ENCODE measurements at places on chromosomes 6 and 20. TPM values are rescaled to one million over a fixed set of nuclear protein-coding genes. Genes with fewer than 3 reads are reported as not detected.

- H3K27ac ChIP-seq, result no peak overlapping the region
- no peaks in the 10 kb centered on the region for H3K4me1 ChIP-seq
- no peak overlapping the region for H3K4me3 ChIP-seq
- no peaks in the 10 kb centered on the region for H3K36me3 ChIP-seq
- peaks cover 41% of the 10 kb centered on the region for H3K27me3 ChIP-seq
These were observed 5.5 kb downstream of the PPP1R3G start for GRCh38 chr6:5090603-5091002.

- H3K4me1 ChIP-seq, result no peaks in the 10 kb centered on the region
- H3K4me3 ChIP-seq, result no peak overlapping the region
- H3K27me3 ChIP-seq, result peaks cover 4% of the 10 kb centered on the region
- H3K36me3 ChIP-seq, result no peaks in the 10 kb centered on the region
- H3K27ac ChIP-seq, result no peak overlapping the region
These were observed 114.4 kb downstream of the SOD2 start for GRCh38 chr6:159578629-159579028.

DNA sequence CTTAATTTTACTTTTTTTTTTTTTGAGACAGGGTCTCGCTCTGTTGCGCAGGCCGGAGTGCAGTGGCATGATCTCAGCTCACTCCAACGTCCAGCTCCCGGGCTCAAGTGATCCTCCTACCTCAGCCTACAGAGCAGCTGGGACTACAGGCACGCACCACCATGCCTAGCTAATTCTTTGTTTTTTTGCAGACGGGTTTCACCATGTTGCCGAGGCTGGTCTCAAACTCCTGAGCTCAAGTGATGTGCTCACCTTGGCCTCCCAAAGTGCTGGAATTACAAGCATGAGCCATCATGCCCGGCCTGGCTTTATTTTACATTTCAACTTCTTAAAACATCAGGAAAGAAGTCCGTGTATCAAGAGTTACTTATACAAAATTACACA, 5.7 kb downstream of the OSER1 start:
- peaks cover 41% of the 10 kb centered on the region for H3K4me1 ChIP-seq
- peaks cover 43% of the 10 kb centered on the region for H3K36me3 ChIP-seq
- H3K27me3 ChIP-seq, result no peaks in the 10 kb centered on the region
- no peak overlapping the region for H3K4me3 ChIP-seq
- DNase-seq, result no peak

- peaks cover 42% of the 10 kb centered on the region for H3K4me1 ChIP-seq
- no peaks in the 10 kb centered on the region for H3K36me3 ChIP-seq
- peak overlapping the region; percentile 47 for H3K4me3 ChIP-seq
These were observed 35.7 kb downstream of the CEBPB start for GRCh38 chr20:50226093-50226974.

- no peaks in the 10 kb centered on the region for H3K27me3 ChIP-seq
- H3K36me3 ChIP-seq, result no peaks in the 10 kb centered on the region
- no peak overlapping the region for H3K27ac ChIP-seq
- no peaks in the 10 kb centered on the region for H3K4me1 ChIP-seq
- no peak overlapping the region for H3K4me3 ChIP-seq
- no peak for DNase-seq
These were observed 582.4 kb downstream of the PHF3 start for GRCh38 chr6:64217721-64218620.

- no peak for DNase-seq
- no peaks in the 10 kb centered on the region for H3K27me3 ChIP-seq
- no peak overlapping the region for H3K27ac ChIP-seq
- H3K4me1 ChIP-seq, result peaks cover 14% of the 10 kb centered on the region
- H3K36me3 ChIP-seq, result peaks cover 42% of the 10 kb centered on the region
These were observed 13.1 kb downstream of the KCNS1 start for GRCh38 chr20:45087814-45088213.

DNA sequence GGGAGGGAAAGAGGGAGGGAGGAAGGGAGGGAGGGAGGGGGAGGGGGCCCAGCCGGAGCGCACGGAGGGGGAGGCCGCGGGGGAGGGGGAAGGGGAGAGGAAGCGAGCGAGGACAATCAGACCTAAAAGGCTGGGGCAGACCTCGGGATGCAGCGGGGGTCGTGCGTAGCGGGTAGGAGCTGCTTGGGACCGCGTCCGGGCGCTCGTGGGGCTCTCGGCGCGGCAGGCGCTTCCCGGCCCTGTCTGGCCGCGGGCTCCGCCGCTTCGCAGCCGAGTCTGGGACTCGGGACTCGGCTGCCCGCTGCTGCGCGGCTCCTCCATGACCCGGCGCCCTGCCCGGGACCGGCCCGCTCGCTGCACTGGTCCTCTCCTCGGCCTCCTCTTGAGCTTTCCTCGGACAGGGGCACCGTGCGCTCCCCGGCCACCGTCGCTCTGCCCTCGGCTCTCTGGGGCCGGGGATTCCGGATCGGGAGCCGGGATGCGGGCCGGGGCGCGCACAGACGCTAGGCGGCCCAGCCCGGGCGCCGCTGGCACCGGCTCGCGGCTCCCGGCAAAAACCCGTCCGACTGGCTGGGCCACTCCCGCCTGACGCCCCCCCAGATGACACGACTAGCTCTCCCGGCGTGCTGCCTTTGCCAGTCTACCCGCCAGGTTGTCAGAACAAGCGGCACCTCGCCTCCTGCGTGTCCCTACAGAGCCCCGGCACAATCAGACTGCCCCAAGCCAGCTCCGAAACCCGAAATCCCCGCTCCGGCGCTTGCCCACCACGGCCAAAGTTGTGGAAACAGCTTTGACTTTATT, 2.2 kb downstream of the TFAP2A start:
- peaks cover 42% of the 10 kb centered on the region for H3K4me1 ChIP-seq
- peaks cover 91% of the 10 kb centered on the region for H3K27me3 ChIP-seq
- DNase-seq, result no peak
- peak overlapping the region; percentile 32 for H3K27ac ChIP-seq

- H3K27me3 ChIP-seq, result no peaks in the 10 kb centered on the region
- no peak overlapping the region for H3K27ac ChIP-seq
- H3K36me3 ChIP-seq, result peaks cover 3% of the 10 kb centered on the region
- DNase-seq, result no peak
These were observed 30.8 kb upstream of the APMAP start for GRCh38 chr20:25023356-25023755.

GRCh38 chr6:96301023-96301422, 220.6 kb upstream of the UFL1 start:
- H3K36me3 ChIP-seq, result no peaks in the 10 kb centered on the region
- peaks cover 5% of the 10 kb centered on the region for H3K4me1 ChIP-seq
- no peak for DNase-seq
- H3K27me3 ChIP-seq, result no peaks in the 10 kb centered on the region
- H3K4me3 ChIP-seq, result no peak overlapping the region
- no peak overlapping the region for H3K27ac ChIP-seq

DNA sequence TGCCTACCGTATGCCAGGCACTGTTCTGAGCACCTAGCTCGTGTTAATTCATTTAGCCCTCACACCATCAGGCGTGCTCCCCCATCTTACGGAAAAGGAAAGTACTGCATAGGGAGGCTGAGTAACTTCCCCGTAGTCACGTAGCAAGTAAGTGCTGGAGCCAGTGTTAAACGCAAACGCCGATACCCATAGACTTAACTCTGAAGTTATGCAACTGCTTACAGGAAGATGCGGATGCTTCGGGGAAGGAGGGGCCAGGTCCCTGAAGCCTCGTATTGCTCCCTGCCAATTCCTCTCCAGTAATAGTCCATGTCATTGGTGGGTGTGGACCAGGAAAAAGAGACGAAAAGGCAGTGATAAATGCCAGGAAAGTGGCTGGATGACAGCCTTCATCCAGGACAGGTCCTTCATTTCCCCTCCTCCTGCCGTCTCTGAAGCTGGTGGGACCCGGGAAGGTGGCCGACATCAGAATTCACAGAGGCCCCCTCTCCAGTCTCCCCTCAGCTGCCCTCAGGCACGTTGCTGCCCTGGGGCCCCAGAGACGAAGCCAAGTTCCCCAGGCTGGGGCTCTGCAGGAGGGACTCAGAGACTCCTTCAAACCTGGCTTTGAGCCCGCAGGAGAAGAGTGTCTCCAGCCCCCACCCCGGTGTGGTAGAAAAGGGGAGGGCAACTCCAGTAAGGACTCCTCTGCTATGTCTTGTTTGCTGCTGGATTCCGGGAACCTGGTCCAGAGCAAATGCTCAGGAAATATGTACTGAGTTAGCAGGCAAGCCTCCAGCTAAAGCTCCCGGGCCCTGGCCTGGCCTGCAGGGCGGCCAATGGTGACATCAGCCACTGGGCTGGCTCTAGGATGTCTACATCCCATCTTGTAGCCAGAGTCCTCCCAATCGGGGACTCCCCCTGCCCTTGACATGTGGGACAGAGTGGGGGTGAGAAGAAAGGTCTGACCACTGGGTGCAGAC, 37.8 kb downstream of the RAB44 start:
- H3K27me3 ChIP-seq, result no peaks in the 10 kb centered on the region
- H3K4me3 ChIP-seq, result peak overlapping the region; percentile 67
- peak overlapping the region; percentile 89 for H3K27ac ChIP-seq
- no peaks in the 10 kb centered on the region for H3K36me3 ChIP-seq
- peak; percentile 54 for DNase-seq

DNA sequence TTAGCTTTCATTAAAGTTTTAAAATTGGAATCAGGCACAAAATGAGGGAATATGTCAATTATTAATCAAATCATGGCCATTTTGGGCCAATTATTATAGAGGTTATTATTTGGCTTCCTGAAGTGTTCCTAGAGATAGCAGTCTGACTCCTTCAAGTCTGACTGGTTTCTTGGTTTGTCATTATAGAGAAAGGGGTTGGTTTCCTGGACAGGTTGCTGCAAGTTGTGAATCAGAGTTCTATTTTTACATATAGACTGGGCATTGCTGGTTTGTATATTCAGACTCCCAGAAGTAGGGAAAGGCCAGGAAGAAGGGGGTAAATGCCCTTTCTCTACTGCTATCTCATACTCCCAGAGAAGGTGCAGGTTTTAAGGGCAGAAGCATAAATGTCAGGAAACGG, 121.4 kb upstream of the CEP162 start:
- no peak for DNase-seq
- H3K4me3 ChIP-seq, result no peak overlapping the region
- no peaks in the 10 kb centered on the region for H3K36me3 ChIP-seq
- no peaks in the 10 kb centered on the region for H3K27me3 ChIP-seq
- no peak overlapping the region for H3K27ac ChIP-seq

GRCh38 chr20:38179846-38180245, 14.8 kb upstream of the TGM2 start:
- peaks cover 5% of the 10 kb centered on the region for H3K27me3 ChIP-seq
- H3K4me1 ChIP-seq, result no peaks in the 10 kb centered on the region
- no peaks in the 10 kb centered on the region for H3K36me3 ChIP-seq
- no peak overlapping the region for H3K27ac ChIP-seq
- no peak overlapping the region for H3K4me3 ChIP-seq

- H3K36me3 ChIP-seq, result peaks cover 62% of the 10 kb centered on the region
- no peak overlapping the region for H3K4me3 ChIP-seq
- H3K4me1 ChIP-seq, result no peaks in the 10 kb centered on the region
- no peak for DNase-seq
- no peaks in the 10 kb centered on the region for H3K27me3 ChIP-seq
These were observed 9.6 kb downstream of the LEMD2 start for GRCh38 chr6:33779290-33779689.

DNA sequence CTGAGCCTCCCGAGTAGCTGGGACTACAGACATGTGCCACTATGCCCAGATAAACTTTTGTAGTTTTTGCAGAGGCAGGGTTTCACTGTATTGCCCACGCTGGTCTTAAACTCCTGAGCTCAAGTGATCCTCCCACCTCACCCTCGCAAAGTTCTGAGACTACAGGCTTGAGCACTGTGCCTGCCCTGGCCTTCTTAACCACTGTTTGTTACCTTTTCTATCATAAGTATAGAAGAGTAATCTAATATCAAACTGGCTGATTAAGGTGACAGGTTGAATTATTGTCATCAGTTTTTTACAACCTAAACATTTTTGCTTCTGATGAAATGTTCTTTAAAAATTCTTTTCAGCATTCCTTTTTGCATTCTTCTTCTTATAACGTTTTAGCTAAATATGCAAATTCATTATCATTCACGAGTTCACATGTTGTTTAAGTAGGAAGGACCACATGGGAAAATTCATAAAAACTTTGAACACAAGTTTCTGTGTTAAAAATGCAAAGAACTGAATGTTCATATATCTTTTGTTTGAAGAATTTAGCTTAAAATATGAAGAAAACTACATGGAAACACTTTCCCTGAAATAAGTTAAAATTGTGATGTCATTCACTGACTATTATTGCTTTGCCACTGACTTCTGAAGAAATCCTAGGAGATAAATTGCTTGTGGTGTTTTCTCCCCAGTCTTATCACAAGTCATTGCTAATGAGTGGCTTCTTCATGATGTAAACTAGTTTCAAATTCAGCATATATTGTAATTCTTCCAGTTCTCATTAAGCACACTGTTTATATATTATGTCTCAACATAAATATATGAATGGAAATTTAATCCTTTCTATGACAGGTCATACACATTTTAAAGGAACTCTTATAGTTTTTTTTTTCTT, 106.7 kb downstream of the ADGRB3 start:
- DNase-seq, result no peak
- H3K4me1 ChIP-seq, result no peaks in the 10 kb centered on the region
- no peaks in the 10 kb centered on the region for H3K36me3 ChIP-seq
- no peak overlapping the region for H3K27ac ChIP-seq
- no peak overlapping the region for H3K4me3 ChIP-seq

DNA sequence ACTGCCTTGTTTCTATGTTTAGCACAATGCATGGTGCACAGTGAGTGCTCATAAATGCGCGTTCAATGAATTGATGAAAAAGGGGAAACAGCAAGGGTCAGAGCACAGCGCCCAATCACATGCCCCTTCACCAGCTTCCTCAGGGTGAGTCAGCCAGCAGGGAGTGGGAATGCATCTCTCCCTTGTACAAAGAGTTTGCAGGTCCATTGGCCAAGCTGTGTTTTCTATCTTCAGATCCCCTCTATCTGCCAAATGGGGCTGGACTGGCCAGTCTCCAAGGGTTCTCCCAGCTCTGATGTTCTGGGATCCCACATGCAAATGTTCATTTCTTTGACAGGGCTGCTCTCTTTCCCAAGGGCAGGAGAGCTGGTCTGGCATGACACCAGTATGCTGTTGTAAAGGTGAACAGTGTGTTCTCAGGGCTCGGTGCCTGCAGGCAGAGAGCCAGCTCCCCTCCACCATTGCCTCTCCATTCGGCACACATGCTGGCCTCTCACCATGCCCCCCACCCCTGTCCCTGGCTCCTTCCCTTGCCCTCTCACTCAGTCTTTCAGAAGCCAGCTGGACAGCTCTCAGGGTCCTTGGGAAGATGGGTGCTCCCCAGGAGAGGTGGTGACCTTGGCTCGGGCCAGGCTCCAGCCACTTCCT, 25.0 kb downstream of the ANGPT4 start:
- H3K27me3 ChIP-seq, result peaks cover 14% of the 10 kb centered on the region
- no peak overlapping the region for H3K27ac ChIP-seq
- no peaks in the 10 kb centered on the region for H3K4me1 ChIP-seq
- no peak for DNase-seq

GRCh38 chr6:107665382-107665781, 158.7 kb downstream of the SCML4 start:
- peaks cover 16% of the 10 kb centered on the region for H3K27me3 ChIP-seq
- H3K4me1 ChIP-seq, result peaks cover 21% of the 10 kb centered on the region
- H3K4me3 ChIP-seq, result no peak overlapping the region
- no peak overlapping the region for H3K27ac ChIP-seq

GRCh38 chr20:5806457-5807263, 56.5 kb downstream of the SHLD1 start:
- H3K4me1 ChIP-seq, result peaks cover 9% of the 10 kb centered on the region
- H3K36me3 ChIP-seq, result peaks cover 1% of the 10 kb centered on the region
- no peak for DNase-seq
- H3K27me3 ChIP-seq, result no peaks in the 10 kb centered on the region
- no peak overlapping the region for H3K4me3 ChIP-seq

HFE gene
- total RNA-seq, result 0.13 TPM

FUT9 gene
- not detected for total RNA-seq

MLIP gene
- total RNA-seq, result not detected

KCNK17 gene
- total RNA-seq, result not detected

TP53RK gene
- total RNA-seq, result 18.5 TPM

PTPRT gene
- total RNA-seq, result not detected

LPIN3 gene
- 1.1 TPM for total RNA-seq

LCA5 gene
- 0.17 TPM for total RNA-seq

FLRT3 gene
- not detected for total RNA-seq

PTCHD4 gene
- total RNA-seq, result not detected

PPP1R18 gene
- total RNA-seq, result 213 TPM

RIMS4 gene
- not detected for total RNA-seq
